ENCODE measurements at places on chromosomes 12 and 14.

DNA sequence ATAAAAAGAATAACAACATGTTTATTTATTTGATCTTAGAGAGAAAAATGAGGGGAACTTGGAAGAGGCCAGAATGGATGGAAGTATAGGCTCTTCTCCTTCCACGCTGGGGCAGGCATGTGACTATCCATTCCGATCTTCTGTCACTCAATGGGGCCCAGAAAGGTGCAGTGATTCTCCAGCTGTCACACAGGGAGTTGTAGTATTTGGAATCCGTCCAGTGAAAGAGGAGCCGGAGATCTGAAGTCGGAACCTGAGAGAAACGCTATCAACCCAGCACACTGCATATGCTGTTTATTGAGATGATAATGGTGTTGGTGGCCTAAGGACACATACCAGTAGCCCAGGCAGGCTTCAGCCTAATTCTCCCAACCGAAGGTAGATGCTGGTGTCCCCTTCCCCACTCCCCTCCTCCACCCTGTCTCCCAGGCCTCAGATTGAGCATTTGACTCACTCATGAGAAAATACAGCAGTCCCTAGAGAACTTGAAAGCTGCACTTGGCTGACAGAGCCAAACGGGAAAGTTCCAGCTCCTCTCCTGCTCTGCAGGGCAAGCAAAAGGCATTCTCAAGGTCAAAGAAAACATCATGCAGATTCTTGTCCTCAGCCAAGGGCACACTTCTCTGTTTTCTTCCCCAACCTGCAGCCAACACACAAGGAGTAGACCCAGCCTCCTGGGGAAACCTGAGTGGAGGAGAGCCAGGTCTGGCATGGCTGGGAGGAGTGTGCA, 100.4 kb downstream of the IRF2BPL start:
- no peak for DNase-seq

DNA sequence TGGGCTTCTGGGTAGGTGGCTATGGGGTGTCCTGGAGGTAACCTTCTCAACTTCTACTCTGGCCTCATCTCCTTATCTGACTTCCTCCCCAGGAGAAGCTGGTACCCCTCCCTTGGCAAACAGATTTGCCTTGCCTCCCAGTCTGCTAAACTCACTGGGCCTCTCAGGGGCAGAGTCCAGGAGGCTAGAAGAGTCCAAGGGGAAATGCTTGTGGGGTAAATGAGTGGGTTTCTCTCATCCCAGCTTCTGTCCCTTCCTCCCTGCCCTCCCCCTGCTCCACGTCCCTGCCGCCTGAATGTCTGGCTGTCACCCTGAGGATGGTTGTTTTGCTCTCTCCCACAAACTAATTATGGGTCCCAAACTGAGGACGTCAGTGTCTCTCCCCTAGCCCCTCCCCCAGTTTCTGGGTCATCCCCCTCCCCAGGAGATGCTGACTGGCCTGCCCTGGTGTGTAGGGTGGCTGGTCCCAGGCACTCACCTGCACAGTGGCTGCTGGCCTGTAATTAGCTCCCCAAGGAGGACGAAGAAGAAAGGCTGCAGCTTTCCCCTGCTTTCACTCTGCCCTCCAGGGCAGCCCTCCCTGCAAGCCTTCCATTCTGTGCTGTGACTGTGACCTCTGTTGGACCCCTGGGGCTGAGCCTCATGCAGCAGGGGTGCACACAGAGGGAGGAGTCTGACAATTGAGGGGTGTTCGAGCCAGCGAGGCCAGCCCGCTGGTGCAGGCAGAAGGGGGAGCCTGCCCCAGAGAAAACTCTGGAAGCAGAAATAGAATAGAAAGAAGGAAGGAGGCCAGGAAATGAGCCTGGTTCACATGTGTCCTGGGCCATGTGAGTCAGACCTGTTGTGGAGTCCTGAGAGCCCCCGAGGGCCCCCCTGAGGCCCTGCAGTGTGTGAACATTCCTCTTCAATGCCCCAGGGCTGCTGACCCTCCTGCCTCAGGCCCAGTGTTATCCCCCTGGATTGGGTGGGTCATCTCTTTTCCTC, at the start of gene LRP1-AS:
TSS of gene LRP1-AS (minus strand) at position 659 of the 984 bp plus-strand sequence.
- DNase-seq = no peak

DNA sequence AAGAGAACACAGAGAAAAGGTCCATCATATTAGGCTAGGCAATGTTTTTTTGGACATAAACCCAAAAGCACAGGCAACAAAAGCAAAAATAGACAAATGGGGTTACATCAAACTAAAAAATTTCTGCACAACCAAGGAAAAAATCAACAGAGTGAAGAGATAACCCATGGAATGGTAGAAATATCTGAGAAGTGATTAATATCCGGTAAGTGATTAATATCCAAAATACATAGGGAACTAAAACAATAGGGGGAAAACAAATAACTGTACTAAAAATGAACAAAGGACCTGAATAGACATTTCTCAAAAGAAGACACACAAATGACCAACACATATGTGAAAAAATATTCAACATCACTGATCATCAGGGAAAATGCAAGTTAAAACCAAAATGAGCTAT, 4.3 kb downstream of the STYK1 start:
- no peak for DNase-seq

DNA sequence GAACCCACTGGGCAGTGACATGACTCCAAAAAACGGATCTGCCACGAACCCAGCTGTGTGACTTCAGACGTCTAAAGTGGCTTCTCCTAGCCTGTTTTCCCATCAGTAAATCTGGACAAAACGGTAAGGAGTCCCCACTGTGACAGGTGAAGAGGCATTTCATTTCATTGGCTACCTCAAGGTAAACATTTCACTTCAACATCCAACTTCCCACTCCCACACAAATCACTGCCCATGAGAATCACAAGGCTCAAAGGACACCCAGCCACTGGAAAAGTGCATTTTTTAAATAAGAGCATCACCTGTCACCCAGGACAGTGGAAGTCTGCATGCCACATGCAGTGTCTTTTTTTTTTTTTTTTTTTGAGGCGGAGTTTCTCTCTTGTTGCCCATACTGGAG, 27.9 kb downstream of the HSP90AA1 start:
- DNase-seq = no peak

DNA sequence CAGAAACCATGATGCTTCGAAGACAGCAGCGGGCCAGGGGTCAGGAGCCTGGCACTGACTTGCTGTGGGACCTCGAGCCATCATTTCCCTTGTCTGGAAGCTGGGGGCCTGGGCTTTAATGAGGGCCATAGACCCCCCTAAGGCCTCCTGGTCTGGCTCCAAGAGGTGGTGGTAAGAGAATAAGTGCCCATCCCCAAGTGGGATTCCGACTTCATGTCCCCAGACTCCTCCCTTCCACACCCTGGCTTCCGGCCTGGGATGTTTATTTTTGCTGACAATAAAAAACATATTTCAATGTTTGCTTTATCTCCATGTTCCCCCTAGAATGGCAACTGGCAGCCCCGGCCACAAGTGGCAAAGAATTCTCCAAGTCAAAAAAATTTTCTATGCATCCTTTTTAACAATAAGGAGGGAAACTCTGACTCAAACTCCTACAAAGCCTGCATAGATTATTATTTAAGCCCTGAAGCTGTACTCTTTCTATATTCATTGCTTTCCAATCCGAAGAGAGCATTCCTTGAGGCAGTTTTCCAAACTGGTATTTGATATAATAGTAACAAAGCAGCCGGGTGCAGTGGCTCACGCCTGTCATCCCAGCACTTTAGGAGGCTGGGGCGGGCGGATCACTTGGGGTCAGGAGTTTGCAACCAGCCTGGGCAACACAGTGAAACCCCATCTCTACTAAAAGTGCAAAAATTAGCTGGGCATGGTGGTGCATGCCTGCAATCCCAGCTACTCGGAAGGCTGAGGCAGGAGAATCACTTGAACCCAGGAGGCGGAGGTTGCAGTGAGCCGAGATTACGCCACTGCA, 84.0 kb downstream of the ITPK1 start:
- DNase-seq = no peak

DNA sequence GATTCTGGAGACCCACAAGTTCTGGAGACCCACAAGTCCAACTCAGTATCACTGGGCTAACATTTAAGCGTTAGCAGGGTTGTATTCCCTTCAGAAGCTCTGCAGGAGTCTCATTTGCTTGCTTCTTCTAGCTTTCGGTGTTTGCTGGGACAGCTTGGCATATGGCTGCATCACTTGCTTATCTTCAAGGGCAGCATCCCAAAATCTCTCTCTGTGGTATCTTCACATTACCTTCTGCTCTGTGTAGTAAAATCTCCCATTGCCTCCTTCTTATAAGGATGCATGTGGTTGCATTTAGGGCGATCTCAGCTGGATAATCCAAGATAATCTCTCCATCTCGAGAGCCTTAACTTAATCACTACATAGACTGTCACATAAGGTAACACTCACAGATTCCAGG, 7.3 kb upstream of the CNTN1 start:
- DNase-seq = no peak

DNA sequence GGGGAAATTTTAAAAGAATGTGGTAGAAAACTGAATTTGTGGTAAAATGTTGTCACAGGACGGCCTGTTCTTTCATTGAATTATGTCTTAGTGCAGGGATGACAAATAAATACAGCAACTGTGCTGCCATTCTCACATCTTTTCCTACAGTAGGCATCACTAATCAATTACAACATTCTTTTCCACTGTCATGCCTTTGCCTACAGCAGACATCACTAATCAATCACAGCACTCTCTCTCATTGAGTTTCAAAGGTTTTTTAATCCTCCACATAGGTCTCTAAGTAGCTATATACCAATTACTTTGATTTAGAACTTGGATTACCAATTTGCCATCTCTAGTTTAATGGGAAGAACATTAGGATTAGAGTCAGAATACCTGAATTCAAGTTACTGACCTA, 30.1 kb downstream of the NTF3 start:
- no peak for DNase-seq

- DNase-seq = no peak
These were observed 2.0 kb downstream of the YBX3 start for GRCh38 chr12:10720974-10721650.

Data from germinal center (tissue), 1 donor.